Tibial artery (tissue), 4 donors: ENCODE measurements at places on chromosomes 3 and 15.
A peak's percentile ranks its signal among the peaks of the same experiment; 100 is the strongest.

DNA sequence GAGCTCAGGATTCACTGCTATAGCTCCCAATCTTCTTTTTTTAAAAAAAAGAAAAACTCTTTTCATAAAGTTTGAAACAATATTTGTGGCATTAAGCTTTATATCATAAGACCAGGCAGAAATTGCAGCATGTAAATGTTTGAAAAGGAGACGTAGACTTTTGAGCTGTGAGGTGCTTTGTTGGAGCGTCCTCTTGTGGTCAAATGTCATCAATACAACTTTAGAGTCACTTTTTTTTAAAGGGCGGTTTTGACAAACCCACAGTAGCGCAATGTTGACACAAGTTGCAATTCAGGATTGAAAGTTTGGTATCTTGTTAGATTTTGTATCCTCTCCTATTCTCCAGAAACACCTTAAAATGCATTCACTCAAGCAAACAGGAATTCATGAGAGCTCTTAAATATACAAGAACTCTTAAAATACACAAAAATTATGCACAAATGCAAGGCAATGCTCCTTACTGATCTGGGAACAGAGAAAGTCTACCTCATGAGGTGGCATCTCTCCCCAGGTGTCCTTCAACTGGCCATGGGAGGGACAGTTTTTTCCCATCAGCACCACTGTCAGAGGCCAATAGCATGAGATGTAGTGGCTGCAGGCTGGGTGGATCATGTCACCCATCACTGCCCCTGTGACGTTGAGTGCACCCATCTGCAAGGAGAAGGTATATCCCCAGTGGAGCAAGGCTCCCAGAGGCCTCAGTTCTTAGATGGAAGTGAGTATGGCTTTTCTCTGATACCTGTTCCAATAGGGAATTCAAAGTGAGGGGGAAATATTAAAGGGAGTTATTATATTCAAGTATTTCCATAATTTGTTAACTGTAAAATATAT is 70.7 kb downstream of the ANXA2 start:
- no peak for DNase-seq

GRCh38 chr3:156673732-156674045 is 701 bp upstream of the TIPARP start:
- no peak for DNase-seq

DNA sequence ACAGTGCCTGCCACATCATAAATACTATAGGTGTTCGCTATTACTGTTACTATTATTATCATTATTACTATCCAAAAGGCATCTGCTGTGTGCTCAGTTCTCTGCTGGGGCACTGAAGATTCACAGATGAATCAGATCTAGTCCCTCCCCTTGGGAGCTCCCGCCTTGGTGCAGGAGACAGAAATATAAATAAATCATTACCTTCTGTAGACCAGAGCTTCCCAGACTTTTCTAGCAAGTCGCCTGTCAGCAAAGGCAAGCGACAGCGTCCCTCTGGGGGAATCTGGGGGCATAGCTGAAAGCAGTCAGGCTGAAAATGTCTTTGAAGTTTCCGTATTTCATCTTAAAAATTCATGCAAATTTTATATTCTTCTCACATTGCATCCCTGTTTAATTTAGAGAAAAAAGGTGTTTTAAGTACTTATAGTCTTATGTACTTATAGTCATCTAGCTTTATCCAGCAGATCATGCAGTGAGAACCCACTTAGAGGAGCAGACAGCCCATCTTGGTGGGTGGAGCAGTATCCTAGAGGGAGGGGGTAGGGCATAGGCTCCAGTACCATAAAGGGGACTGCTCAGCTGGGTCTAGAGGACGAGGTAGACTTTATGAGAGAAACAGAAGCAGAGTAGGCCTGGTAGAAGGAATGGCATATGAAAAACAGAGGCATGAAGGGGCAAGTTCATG is 10.4 kb upstream of the BRPF1 start:
- DNase-seq = no peak

DNA sequence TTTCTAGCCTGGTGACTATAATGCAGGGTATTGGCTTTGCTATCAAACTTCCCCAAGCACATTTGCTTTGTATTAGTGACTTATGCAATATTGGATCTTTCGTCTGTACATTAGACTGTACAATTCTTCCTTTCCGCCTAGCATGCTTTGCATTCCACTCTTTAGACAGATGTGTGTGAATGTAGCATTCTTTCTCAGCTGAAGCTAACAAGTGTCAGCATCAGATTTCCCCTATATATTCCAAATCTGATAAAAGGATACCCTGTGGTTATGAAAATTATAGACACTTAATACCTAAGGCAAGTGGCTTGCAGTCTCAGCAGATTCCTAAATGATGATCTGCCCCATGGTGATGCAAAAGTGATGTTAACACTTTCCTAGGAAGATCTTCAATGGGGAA is 360.1 kb downstream of the CNTN4 start:
- no peak for DNase-seq

GRCh38 chr3:56836276-56837163 is 34.8 kb upstream of the ARHGEF3 start:
- no peak for DNase-seq

DNA sequence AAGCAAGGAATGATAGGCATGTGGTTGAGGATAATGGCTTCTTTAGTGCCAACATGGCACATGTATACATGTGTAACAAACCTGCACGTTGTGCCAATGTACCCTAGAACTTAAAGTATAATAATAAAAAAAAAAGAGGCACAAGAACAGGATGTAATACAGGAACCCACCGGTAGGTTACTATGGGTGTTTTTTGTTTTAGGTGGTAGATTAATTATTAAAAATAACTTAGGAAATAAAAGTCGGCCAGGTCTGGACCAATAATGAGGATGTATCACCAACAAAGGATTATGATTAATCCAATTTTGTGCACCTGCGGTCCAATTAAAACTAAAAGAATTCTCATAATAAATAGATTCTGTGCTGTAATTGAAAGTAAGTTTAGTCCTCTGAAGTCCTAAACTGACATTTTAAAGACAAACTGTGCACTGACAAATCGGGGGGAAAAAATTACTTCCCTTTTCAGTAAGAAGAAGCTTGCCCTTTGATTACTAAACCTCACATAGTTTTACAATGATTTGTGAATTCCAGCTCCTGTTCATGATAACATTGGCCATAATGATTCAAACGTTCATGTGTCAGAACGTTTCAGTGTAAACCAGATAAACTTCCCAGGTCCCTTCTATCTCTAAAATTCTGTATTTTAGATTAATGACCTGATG is 62.2 kb downstream of the CASR start:
- DNase-seq = no peak

GRCh38 chr15:65695081-65695480 is 73.3 kb downstream of the SLC24A1 start:
- DNase-seq = no peak

DNA sequence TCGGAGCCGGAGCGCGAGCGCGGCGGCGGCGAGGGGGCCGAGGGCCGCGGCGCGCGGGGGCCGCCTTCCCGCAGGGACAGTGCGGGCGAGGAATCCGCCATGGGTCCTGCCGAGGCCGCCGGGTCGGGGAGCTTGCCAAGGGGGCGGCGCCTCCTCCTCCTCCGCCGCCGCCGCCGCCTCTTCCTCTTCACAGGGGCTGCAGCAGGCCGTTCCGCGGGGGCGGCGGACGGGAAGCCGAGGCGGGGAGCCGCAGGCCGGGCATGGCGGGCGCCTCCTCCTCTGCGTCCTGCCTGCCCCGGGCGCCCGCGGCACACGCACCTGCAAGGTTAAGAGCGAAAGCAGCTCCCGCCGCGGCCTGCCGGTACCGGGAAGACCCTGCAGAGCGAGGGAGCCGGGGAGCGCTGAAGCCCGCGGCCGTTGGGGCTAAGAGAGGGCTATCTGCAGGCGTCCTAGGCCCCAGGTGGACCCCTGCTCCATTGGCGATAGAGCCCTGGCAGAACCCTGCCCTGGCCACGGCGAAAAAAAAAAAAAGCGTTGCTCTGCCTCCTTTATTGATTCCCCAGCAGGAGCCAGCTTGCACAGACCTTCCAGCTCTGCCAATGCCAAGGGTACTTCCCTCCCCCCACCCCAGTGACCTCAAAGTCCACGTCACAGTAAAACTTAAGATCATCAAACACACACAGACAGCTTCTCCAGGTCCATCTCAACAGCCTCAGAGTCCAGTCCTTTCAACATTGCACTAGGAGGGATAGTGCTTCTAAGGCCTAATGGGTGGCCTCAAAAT is at the start of gene LYSMD2:
Gene LYSMD2 (minus strand): TSS at position 134 of the 784 bp plus-strand sequence. CDS start 33 bp downstream, at position 101.
- DNase-seq = peak; percentile 79

DNA sequence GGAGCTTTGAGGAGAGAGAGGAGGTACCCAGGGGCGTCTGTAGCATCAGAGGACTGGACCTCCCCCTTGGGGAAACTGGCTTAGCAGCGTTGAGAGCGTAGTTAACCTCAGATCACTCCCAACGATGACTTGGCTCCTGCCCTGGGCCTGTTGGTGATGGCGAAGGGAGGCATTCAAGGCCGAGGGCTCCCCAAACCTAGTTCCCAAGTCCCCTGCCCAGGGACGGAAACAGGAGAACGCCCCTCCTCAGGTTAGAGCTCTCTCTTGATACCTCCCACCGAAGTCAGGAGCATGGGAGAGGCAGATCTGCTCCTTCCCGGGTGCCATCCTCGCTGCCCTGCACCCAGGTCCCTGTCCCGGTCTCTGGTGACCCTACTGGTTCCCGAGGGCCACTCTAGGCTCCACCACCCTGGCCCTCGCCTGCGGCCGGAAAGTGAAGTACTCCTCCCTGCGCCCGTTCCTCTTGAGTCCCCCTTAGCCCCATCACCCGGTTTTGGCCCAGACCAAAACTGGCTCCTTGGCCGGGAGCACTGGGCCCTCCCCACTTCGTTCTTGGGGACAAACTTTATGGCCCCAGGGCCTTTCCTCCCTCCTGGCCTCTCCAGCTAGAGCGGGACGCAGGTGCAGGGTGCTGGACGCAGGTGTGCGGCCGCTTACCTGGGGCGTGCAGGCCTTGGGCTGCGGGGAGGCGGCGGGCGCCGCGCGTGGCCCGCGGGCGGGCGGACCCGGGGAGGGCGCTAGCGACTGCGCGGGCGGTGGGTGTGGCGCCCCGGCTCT is 2.6 kb upstream of the SKOR1 start:
- DNase-seq = no peak

- no peak for DNase-seq
These were observed 31.8 kb downstream of the MITF start for GRCh38 chr3:69770976-69771634.

DNA sequence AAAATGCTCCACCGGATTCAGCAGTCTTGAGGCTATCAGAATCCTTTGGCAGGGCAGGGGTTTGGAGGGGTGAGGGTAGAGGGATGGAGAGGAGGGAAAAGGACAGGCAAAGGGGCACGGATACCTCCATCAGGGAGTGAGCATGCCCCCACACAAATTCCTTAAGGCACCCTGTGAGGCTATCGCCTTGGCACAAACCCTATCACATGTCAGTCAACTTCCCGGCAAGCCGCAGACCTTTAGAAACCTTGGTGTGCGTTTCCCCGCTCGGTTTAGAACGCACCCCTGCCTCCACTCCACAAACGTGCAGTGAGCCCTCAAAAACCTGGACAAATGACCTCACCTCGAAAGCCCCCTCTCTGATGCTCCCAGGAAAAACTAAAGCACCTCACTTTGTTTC is 422 bp upstream of the SETMAR start:
- DNase-seq = no peak

DNA sequence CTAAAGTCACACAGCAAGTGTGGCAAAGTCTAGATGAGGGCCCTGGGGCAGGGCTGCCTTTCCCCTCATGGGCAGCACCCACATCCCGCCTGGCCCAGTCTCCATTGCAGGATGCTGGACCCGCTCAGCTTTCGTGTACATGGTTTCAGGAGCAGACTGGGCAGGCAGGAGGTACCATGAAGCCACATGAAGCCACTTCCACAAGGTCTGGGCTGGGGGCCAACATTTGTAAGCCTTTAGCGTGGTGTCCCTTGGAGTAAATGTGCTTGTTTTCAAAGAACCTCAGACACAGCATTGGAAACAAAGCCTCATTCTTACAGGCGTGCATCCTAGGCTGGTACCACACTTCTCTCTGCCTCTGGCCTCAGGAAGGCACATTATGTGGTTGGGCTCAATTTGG is 34.5 kb downstream of the UMPS start:
- DNase-seq = no peak

DNA sequence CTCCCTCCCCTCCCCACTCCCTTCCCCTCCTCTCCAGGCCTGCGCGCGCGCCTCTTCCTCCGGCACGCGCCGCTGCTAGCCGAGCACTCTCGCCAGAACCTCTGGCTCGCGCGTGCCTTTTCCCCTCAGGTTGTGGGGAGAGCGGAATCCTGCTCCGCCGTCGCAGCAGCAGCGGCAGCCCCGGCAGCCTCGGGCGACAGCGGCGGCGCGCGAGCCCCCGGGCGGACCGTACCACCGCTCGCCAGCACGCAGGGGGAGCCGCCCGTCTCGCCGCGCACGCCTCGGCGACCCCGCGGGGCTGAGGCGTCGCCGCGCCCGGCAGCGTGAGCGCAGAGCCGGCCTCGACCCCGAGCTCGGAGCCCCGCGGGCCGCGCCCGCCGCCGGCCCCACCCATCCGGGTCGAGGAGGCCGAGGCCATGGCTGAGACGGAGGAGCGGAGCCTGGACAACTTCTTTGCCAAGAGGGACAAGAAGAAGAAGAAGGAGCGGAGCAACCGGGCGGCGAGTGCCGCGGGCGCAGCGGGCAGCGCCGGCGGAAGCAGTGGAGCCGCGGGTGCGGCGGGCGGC is at the start of gene CDV3:
Gene CDV3 (plus strand): TSS at position 58 of the 566 bp plus-strand sequence. CDS start 359 bp downstream, at position 417.
- peak; percentile 35 for DNase-seq

- peak; percentile 63 for DNase-seq
These were observed 6.6 kb downstream of the PPCDC start for GRCh38 chr15:75030023-75030413.

- no peak for DNase-seq
These were observed 281.0 kb downstream of the KLF13 start for GRCh38 chr15:31607656-31608055.

DNA sequence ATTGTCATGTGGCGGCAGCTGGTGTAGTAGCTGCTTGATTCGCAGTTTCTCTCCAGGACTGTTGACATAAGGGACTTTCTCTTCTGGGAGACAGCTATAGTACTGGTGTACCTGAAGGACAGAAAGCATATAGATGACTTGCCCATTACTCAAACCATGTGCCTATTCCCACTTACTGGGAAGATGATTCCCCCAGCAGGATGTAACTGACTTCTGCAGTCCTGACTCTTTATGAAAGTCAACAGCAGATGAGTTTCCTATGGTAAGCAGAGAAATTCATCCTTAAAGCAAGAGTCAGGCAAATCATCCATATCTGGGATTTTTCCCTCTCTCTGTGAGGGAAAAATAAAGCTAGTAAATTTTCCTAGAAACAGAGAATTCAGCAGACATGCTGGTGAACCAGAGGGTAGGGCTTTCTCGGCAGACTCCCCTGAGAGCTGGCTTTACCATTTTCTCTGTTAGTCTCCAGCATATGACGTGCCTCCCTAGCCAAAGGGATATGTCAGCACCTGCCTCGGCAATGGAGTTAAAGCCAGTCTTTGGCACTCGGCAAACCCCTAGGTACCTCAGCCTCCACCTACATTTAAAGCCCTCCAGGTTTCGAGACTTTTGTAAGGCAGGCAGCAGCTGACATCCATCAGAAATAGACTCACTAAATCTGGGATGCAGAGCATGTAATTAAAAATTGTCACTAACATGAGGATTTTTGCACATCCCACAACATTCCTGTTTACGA is 62.1 kb downstream of the PRICKLE2 start:
- DNase-seq = no peak

- no peak for DNase-seq
These were observed 78.8 kb upstream of the CRBN start for GRCh38 chr3:3258281-3258680.

- no peak for DNase-seq
These were observed 738.0 kb downstream of the FHIT start for GRCh38 chr3:60513241-60513640.

- DNase-seq = peak; percentile 86
These were observed 12.9 kb downstream of the CD276 start for GRCh38 chr15:73697033-73697467.

- no peak for DNase-seq
These were observed 183.5 kb upstream of the NSMCE3 start for GRCh38 chr15:29452881-29453731.

GRCh38 chr3:51471775-51472652 is 27.8 kb downstream of the DCAF1 start:
- DNase-seq = no peak
